ENCODE measurements at places on chromosomes 7 and 10.

DNA sequence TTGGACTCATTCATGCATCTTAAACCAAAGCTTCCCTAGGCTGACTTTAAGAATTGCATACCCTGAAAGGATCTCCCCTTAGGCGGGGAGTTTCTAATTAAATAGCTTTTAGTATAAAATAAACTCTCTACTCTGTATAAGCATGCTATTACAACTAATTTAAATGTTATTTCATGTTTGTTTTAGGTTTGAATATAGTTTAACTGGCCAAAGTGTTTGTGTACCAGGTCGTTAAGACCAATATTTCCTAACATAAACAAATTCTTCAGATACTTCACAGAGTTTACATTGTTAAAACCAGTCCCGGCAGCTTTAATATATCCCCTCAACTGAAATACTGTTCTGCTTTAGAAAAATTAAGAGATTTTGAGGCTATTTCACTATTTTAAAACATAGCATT, 2.3 kb downstream of the GLI3 start:
- no peak for DNase-seq

- DNase-seq, result no peak
Observed at GRCh38 chr10:124020981-124021815, 72.2 kb downstream of the CHST15 start.

DNA sequence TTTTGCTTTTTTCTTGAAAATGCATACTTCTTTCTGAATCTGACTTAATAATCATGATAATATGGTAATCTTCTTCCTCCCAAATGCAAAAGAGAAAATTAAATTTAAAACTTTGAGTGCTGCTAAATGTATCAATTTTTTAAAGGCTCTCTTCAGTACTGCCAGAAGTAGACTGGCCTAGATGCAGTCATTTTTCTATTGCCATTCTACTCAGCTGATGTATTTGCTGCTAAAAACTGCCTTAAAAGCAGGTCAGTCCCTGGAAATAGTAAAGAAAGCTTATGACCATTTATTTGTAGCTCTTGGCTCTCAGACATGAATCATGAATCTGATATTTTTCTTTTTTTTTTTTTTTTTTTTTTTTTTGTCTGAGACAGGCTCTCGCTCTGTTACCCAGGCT, 28.5 kb downstream of the NAPEPLD start:
- no peak for DNase-seq

- no peak for DNase-seq
Observed at GRCh38 chr7:95594185-95594584, 2.1 kb downstream of the PDK4 start.

- DNase-seq, result no peak
Observed at GRCh38 chr10:44619975-44620374, 235.1 kb upstream of the CXCL12 start.

GRCh38 chr10:102997998-102998397, 79.9 kb downstream of the CNNM2 start:
- DNase-seq, result no peak

DNA sequence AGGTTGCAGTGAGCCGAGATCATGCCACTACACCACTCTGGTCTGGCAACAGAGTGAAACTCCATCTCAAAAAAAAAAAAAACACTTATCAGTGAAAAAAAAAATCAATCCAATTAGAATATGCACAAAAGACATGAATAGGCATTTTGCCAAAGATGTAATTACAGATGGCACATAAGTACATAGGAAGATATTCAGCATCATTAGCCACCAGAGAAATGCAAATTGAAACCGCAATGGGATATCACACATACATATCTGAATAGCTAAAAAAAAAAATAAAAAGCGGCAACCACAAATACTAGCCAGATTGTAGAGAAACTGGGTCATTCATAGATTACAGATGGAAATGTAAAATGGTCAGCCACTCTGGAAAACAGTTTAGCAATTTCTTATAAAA, 1310.8 kb downstream of the XPNPEP1 start:
- DNase-seq, result no peak

DNA sequence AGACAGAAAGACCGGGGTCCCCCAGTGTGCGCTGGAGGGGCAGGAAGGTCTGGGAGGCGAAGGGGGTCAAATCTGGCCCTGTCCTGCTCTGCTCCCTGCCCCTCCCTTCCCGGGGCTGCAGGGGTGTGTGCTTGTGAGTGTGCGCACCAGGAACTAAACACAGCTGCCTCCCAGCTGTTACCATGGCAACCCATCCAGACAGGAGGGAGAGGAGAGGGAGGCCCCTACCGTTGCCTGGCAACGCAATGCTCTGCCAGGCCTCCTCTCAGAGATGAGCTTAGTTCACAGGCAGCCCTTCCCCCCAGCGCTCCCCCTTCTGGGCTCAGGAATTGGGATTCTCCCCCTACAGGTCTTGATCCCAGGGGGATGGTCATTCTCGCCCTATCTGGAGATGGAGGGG, 6.1 kb downstream of the NYAP1 start:
- no peak for DNase-seq

GRCh38 chr10:110214371-110214826, 7.0 kb downstream of the MXI1 start:
- no peak for DNase-seq

GRCh38 chr10:125316436-125316835, 156.1 kb upstream of the CTBP2 start:
- DNase-seq, result no peak

DNA sequence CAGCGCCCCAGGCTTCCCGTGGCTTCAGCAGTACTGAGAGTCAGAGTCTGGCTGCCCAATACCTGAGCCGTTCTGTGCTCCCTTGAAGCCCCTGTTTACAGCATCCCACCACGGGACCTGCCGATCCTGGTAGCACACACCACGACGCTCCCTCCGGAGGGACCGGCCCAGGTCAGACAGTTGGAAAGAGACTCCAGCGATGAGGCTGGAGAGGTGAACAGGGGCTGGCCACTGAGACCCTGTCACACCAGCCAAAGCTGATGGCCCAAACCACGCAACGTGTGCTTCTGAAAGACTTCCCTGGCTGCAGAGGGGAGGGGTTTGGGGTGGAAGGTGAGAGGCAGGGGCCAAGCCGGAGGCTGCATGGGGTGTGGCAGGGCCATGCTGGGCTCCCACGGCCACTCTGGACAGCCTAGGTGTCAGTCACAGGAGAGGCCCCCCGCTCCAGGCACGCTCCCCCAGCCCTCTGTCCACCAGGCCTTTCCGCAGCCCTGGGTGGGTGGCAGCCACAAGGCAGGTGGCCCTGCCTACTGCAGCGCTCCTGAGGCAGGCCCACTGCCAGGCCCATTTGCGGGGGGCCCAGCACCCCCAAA, 140.2 kb upstream of the CHST15 start:
- no peak for DNase-seq

DNA sequence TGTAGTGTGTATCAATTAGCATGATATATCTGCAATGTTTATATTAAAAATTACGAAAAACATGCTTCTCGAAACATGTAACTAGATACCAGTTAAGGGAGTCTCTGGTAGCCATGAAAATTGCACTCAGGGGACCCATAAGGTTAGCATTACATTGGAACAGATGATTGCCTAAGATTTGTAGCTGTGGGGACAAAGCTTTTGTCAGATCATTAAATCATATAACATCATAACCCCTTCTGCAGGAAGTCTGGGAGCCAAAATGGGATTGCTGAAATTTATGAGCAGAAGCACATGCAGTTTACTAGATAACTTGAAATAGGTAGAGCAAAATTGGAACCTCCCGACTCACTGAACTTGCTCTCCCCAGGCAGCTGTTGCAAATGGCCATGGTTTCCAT, 235.0 kb upstream of the IGFBP3 start:
- no peak for DNase-seq

GRCh38 chr7:33534833-33535232, 370.5 kb upstream of the BMPER start:
- no peak for DNase-seq

DNA sequence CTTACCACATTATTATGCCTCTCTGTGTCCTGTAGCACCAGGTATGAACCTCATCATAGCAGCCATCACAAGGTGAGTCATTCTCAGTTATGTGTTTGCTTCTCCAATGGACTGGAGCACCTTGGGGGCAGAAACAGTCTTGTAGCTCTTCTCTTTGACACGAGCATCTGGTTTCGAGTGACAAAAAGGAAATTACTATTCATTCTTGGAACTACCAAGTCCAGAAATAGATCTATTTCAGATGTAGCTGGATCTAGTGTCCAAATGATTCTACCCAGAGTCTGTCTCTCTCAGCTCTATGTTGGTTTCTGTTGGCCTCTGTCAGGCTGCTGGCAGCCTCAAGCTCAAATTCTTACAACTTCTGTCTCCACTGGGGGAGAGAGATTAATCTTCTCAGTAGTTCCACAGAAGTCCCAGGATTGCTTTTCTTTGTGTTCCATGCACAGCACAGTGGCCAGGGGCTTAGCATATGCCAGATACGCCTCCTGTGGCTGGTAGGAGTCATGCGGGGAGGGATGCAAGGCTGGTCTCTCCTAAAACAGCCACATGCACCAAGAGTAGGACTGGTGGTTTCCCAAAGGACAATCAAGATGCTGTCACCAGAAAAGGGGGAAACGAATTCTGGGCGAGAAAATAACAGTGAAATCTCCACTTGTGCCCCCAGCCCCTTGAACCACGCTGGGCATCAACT, 37.2 kb upstream of the PAPSS2 start:
- no peak for DNase-seq

DNA sequence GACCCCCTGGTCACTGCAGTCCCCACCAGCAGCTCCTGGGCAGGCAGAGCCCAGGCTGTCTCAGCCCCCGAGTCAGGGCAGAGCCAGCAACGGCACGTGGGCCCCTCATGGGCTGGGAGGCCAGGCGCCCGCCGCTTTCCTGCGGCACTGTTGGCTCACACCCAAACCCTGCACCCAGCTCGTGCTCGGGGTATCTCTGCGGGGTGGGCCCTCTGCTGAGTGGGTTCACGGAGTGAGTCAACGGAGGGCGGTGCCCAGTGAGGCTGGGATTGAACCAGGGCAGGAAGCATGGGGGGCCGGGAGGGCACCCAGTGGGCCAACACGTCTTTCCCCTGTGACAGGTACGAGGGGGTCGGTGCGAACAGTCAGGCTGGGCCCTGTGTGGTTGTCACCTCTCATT, 28.9 kb downstream of the ADAP1 start:
- DNase-seq, result no peak
